ENCODE measurements at places on chromosomes 5 and 9.

DNA sequence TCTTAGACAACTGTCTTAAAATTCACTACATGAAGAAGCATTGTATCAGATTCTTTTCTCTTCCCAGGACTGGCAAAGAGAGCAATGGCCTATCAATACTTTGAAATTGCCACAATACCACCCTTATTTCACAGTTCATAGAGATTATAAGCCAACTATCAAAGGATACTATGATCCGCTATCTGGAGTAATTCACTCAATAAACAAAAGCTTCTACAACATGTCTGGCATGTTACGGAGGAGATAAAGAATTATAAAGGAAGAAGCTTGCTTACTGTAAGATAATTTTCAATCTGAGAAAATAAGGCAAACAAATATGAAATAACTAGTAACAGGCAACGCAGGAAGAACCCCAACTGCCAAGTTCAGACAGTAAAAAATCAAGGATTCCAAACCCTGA is 114.8 kb downstream of the GNAQ start:
- no peak for DNase-seq

DNA sequence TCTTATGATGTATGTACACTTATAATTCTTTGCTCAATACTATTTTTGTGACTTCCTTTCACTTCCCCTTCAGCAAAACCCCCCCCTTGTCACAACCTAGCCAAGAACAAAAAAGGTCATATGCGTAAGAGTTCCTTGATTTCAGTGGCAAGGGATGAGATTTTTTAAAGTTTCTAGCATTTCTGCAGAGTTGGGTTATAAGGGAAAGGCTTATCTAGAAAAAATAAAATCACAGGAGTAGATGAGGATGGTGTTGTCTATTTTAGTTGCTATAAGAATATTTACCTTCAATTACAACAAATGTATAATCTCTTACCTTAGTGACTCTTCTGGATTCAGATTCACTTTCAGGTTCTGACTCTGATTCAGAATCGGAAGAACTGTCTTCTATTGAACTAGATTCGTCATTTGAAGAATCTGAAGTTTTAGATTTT is 184.6 kb downstream of the AP3B1 start:
- no peak for DNase-seq

DNA sequence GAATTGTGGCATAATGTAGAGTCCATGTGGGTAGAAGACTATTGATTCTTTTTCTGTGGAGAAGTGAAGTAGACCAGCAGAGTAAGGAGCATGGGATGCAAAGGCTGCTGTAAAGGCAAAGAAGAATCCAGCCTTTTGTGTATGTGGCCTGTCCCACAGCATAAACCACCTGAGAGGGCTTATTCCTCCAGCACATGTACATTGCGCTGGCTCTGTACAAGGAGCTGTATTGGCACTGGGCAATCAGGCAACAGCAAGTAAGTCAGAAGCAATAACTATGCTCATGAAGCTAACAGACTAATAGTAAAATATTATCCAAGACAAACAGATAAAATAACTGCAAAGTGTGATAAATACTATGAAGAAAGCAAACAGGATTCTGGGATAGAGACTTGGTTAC is 86.2 kb downstream of the LURAP1L start:
- no peak for DNase-seq

DNA sequence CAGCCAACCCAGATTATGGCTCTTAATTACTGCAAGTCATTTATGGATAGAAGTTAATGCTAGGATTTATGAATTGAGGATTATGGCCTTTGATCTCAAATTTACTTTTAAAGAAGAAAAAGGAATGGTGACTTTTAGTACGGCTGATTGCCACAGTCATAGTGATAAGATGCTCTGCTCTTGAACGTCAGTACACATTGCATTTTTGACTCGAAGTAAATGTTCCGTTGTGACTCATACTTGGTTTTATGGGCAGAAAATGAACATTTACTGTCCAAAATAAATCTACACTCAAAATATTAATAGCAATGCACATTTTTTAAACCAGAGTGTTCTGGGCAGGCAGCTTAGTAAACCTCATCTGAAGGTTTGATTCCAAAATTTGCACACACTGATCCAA is 830 bp downstream of the ADAMTSL1 start:
- no peak for DNase-seq

- DNase-seq: no peak
Measured at GRCh38 chr5:15079566-15079965, 208.0 kb upstream of the ANKH start.

DNA sequence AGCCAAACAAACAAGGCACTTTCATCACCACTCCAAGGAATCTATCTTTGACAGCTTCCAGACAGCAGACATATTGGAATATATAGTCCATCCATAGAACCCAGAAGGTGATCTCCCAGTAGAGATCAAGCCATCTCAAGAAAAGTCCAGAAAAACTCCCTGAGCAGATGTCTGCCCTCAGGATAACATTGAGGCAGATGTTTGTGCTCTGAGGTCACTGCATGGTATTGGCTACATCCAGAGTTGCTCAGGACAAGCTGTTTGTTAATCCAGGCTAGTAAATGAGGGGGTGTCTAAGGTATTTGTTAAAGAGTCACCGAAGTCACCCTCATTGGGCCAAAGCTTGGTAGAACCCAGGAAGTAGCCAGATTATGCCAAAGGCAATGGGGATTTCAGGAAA is 556.3 kb upstream of the KLF4 start:
- DNase-seq: no peak

DNA sequence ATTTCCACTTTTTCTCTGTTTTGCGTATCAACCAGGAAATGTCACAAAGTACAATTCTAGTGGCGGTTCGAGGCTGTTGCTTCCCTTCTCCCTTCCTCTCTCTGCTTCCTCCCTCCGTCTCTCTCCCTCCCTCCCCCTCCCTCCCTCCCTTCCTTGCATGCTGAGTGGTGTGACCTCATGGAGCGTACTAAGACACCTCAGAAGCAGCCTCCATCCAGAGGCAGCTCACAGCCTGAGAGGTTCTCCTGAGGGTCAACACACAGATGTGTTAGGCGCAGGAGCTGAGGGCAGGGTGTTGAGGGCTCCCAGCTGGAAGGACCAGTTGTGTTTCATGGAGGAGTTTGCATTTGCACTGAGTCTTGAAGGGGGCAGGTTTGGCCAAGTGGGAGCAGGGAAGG is 57.7 kb downstream of the COL5A1 start:
- no peak for DNase-seq

DNA sequence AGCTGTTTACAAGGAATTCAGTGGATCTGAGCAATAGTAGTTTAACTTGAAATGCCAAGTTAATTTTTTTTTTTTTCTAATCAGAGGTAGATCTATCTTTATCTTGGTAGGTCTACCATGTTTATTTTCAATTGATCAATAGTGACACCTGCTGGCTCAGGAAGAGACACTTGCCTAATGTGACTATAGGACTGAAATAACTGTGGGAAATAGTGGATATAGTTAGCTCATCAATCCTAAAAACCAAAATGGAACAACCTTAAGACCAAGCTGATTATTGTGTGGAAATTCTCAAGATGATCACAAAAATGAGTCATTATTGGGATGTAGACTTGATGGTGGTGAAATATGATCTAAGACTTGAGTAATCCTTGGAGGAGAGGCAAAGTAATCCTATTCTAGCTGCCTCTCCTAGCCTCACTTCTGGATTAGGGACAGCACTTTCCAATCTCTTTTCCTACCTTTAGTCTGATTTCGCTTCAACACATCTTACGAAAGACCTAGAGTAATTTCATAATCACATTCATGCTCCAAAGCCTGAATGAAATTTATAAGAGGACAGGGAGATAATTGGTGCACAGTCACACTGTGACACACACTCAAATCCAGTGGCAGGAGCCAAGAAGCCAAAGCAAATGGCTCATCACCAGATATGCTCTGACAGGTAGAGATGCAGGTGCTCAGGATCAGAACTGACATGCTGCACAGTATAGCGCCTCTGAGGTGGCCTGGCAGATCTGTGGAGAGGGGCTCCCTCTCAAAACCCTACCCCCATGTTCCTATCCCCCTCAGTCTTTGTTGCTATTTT is 156.3 kb downstream of the HMHB1 start:
- no peak for DNase-seq

- no peak for DNase-seq
Measured at GRCh38 chr9:110832926-110833325, 164.3 kb downstream of the MUSK start.

DNA sequence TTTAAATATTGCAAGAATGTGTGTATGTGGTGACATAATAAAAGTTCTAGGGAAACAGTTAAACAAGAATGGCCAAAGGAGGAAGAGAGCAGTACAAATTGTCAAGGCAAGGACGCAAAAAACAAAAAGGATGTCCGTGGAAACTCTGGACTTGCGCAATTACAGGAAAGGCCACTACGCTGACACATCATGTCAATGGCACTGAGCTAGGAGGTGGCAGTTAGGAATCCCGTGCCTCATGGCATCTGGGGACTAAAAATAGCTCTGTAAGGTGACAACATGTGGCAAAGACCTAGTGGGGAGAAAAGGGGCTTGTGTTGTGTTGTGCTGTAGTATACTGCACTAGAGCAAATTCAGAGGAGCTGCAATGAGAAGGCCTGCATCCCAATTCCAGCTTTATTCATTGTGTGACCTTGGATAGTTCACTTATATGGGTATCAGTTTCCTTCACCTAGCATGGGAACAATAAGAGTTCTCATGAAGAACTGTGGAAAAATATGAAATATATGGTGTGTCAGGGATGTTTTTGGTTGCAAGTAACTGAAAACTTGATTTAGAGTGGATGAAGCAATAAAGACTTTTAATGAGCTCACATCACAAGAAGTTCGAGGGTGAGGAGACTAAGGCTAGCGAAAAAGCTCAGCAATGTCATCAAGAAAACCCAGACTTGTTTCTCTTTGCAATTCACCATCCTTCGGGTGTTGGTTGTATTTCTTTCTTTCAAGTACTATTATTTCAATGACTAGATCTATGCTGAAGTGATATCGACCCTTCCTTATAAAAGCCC is 124.1 kb upstream of the STC2 start:
- DNase-seq: no peak

- no peak for DNase-seq
Measured at GRCh38 chr5:141757402-141757801, 75.4 kb upstream of the ARAP3 start.

GRCh38 chr9:89605465-89606048 is 745 bp downstream of the GADD45G start:
- DNase-seq: peak; percentile 71

GRCh38 chr9:72480921-72481320 is 40.5 kb upstream of the TMC1 start:
- no peak for DNase-seq

GRCh38 chr5:124206540-124206939 is 539.9 kb downstream of the ZNF608 start:
- no peak for DNase-seq

DNA sequence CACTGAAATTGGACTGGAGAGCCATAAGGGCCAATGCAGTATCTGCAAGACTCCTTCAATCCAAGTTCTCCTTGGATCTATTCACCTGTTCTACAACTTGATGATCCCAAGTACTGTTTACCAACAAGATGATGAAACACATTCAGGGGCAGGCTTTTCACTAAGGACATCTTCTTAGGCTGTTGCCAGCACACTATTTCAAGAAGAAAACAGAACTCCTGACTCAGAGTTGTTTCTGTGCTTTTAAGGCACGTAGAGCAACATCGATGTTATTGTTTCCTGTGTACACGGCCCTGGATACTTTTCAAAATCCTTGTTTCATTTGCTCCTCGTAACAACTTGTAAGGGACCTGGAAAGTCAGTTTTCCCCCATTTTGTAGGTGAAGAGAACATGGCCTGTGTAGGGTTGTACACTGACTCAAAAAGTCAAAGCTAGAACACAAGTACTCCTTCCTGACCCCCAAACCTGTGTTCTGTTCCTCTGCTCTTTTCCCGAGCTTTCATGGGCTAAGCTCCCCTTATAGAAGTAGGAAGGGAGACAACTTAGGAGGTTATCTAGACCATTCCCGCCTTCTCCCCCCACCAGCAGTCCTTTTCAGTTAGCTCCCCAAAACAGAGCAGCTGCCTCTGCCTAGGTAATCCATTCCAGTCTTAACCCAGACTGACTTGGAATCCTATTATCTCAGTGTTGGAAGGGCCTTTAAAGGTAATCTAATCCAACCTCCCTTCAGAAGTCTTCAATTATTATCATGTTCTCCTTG is 5.2 kb upstream of the MGAT1 start:
- DNase-seq: no peak

DNA sequence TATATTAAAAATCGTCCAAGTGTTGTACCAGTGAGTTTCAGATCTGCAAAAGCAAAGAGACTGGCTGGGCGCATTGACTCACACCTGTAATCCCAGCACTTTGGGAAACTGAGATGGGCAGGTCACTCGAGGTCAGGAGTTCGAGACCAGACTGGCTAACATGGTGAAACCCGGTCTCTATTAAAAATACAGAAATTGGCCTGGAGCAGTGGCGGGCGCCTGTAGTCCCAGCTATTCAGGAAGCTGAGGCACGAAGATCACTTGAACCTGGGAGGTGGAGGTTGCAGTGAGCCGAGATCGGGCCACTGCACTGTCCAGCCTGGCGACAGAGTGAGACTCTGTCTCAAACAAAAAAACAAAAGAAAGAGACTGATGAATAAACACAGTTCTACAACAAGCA is 18.3 kb upstream of the B4GALT1 start:
- no peak for DNase-seq

- DNase-seq: no peak
Measured at GRCh38 chr5:166566725-166567124, 1724.7 kb upstream of the WWC1 start.

DNA sequence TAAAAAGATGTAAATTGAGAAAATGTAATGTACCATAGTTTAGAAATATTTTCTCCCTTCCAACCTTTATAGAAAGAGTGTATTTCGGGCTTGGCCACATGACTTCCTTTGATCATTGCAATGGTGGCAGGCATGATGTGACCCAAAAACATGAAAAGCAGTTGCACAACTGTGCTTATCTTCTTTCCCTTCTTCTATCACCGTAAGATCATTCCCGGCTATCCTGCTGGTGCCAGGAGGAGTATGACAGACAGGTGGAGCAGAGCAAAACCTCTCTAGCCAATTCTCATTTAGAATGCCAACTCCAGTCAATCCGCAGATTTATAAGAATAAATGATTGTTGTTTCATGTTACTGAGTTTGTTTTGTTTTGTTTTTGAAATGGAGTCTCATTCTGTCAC is 10.6 kb upstream of the TESK1 start:
- no peak for DNase-seq

DNA sequence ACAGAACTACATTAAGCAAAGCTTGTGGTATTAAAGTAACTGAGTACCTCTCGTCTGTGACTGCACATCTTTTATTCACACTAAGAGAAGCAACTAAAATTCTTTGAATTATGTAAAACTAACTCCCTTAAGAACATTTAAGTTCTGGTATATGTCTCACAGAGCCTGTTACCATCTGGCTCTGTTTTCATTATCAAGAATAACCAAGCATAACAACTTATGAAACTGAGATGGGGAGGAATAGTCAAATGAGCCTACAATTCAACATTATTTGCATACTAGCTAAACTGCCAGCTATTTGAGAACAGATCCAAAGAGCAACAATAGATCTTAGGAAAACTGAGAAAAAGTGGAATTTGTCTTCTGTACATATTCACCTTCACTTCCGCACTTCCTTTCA is 25.3 kb upstream of the ISOC1 start:
- no peak for DNase-seq

GRCh38 chr9:132486706-132487350 is 76.8 kb downstream of the CFAP77 start:
- DNase-seq: peak; percentile 56

Measured in stimulated activated CD4-positive, alpha-beta T cell treated with anti-CD3 and anti-CD28 coated beads, Interleukin-1b, Interleukin-23, amount 100 ng/mL, for 48 hours (primary cell).